ENCODE measurements at places on chromosomes 3 and 15. TPM values are rescaled to one million over a fixed set of nuclear protein-coding genes. Genes with fewer than 3 reads are reported as not detected.
A peak's percentile ranks its signal among the peaks of the same experiment; 100 is the strongest.

DNA sequence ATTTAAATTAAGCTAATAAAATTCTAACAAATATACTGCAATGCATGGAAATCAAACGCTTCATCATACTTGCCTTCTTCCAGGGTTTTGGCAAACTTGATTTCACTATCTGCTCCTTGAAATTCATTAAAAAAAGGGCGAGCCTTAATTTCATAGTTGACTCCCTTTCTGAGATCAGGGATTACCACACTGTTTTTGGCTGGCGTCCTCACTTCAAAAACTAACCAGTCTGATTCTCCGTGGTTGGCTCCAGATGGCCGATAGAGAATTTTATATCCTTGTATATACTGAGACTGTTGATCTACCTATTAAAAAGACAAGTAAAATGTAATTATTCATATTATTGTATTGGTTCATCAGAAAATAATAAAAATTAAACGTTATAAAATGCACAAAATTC, 1106.8 kb downstream of the ROBO1 start:
- no peak for DNase-seq

- no peak for DNase-seq
Observed at GRCh38 chr3:15375461-15376000, 43.1 kb upstream of the SH3BP5 start.

DNA sequence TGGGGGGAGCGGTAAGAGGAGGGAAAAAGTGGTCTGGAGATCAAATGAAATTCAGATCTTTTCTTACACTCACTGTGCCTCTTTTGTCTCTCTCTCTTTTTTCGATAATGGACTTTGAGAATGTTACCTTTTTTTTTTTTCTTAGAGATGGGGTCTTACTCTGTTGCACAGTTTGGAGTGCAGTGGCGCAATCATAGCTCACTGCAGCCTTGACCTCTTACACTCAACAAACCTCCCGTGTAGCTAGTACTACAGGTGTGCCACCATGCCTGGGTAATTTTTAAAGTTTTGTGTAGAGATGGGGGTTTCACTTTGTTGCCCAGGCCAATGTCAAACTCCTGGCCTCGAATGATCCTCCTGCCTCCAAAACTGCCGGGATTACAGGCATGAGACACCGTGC, 15.6 kb downstream of the ABHD5 start:
- DNase-seq = no peak

- DNase-seq = no peak
Observed at GRCh38 chr15:45550436-45550835, 27.9 kb upstream of the SLC30A4 start.

DNA sequence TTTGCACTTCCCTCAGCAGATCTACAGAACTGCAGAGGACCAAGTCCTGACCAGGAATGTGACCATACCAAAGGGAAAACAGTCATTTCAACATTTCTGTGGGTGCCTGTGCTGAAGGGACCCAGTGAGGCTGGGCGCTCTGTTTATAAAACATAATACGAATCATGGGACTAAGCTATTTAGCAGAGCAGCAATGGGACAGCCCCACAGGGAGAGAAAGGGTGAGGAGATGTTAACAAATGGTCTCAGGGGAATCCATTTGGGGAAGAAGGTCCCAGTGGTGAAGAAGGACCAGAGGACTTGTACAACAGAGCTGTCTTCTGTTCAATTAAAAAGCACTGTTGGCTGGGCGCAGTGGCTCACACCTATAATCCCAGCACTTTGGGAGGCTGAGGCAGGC, 1025.4 kb downstream of the FHIT start:
- DNase-seq = peak; percentile 3

The GLDN gene
- total RNA-seq = 0.59 TPM

GRCh38 chr3:150168698-150169097, 198.0 kb upstream of the PFN2 start:
- no peak for DNase-seq

DNA sequence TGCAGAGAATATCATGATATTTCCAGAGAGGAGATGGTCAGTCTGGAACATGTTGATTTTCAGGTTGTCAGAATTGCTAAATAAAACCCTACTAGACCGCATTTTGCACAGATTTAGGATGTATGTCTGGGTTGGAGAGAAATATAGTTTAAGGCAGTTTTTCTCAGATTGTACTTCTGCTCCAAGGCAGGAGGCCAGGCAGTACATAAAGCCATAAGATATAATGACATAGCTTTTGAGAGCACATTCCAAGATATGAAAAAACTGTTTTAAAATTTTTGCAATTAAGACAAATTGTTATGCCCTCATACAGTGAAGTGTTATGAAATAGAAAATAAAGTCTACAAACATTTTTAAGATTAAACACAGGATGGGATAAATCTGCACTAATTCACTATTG, 301.8 kb upstream of the CBLB start:
- DNase-seq = no peak

The ISLR2 gene
- total RNA-seq = not detected

GRCh38 chr3:120560304-120561250, 35.6 kb upstream of the NDUFB4 start:
- no peak for DNase-seq

GRCh38 chr3:125694761-125695294, 99.5 kb upstream of the OSBPL11 start:
- DNase-seq = no peak

- no peak for DNase-seq
Observed at GRCh38 chr15:76791511-76791910, 113.6 kb downstream of the SCAPER start.

DNA sequence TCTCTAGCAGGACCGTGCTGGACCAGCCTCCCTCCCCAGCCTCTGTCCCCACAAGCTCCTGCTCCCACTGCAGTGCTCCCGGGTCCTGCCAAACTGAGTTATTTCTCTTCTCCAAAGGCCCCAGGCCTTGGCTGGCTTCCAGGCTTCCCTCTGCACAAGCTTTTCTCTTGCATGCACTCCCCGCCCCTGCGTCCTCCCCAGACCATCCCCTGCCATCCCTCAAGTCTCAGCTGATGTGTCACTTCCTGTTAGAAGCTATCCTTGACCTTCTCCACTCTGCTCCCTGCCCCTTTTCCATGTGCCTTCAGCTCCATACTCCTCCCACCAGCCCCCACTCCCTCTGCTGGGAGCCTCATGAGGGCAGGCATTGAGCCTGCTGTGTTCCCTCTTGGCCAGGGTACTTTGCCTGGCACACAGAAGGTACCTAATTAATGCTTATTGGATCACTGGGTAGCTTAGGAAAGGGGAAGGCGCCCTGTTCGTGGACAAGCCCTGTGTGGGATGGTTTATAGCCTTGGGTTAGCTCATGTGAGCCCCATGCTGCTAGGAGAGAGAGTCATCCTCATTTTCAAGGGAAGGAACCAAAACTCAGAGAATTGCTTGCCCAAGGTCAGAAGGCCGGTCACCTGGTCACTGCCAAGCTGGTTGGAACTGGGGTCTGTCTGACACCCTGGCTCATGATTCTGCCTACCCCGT, 56.4 kb downstream of the FEM1B start:
- DNase-seq = no peak

The XYLB gene
- 12.4 TPM for total RNA-seq

The MFGE8 gene
- total RNA-seq = 209 TPM

The ERICH6 gene
- total RNA-seq = under 0.01 TPM

GRCh38 chr15:42719043-42719442, 17.9 kb downstream of the CDAN1 start:
- no peak for DNase-seq

DNA sequence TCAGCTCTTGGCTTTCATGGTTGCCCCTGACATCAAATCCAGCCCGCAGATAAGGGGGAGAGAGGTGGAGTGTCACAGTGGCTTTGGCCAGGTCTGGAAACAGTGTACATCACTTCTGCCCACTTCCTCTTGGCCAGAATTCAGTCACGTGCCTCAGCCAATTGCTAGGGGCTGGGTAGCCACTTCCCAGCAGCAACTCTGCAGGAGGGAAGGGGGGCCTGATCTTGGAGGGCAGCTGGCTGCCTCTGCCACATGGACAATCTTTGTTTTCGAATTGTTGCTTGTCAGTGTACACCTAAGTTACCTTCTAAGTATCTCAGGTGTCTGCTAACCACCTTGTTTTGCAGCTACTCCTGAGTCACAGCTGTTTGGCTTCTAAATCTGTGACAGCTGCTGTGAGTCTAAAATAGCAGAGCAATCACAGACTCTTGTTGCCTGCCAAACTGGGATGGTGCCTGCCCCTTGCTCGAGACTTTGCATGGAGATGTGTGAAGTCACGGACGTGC, 41.0 kb upstream of the LIMD1 start:
- no peak for DNase-seq

The LYZL4 gene
- not detected for total RNA-seq

The SCN5A gene
- total RNA-seq = under 0.01 TPM

- DNase-seq = no peak
Observed at GRCh38 chr3:185726254-185726967, 98.4 kb downstream of the IGF2BP2 start.

DNA sequence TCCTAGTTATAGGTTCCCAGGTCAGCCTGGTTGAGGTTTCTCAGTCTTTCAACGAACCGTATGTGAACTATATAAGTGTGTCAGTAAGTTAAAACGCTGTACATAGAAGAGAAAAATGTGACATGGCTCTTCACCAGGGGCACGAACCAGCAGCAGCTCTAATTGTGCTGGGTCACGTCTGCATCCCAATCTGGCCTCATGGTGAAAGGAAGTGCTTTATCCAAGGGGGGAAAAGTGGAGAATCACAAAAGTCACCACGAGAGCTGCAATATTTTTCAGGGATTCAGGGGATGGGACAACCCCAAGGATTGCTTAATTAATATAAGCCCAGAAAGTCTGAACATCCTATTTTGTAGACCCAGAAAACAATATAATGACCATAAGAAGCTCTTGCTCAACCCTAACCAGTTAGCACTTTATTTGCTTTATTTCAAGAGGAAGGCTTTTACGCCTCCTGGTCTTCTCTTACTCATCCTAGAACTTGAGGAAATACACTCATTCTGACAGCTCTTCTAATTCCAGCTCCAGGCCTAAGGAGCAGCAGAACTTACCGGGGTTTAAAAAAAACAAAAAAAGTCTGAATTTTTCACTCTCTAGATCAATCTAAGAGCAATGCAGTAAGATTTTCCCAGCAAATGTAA, 16.5 kb downstream of the ANXA2 start:
- DNase-seq = peak; percentile 77

DNA sequence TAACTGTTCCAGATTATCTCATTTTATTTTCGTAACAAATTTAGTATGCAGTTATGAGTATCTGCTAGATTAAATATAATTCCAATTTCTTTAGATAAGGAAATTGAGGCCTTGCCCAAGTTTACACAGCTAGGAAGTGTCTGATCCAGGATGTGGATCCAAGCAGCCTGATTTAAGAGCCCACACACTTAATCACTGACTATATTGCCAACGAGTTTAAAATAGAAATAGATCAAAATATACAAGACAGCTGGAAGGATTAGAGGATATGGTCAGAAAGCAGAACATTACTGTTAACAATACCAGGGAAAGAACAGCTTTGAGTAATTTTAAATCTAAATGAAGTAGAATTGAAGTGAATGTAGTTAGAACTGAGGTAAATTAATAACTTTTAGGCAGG, 215.2 kb downstream of the C3orf38 start:
- no peak for DNase-seq

DNA sequence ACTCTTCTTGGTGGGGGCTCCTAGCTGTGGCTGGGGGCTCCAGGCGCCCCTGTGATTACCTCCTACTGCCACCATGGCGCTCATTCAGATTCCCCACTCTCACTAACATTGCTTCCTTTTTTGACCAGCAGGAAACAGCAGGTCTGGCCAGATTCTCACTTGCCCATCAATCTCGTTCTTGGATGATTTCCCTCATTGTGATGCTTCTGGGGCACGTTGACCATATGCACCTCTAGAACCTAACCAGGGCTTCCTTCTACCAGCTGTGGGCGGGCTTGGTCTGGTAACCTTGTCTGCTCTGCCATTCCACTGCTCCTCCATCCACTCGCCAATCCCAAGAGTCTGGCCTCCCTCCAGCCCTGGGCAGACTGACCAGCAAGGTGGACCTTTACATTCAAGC, 35.9 kb upstream of the PTPN23 start:
- DNase-seq = no peak

The TEX9 gene
- 12.7 TPM for total RNA-seq

DNA sequence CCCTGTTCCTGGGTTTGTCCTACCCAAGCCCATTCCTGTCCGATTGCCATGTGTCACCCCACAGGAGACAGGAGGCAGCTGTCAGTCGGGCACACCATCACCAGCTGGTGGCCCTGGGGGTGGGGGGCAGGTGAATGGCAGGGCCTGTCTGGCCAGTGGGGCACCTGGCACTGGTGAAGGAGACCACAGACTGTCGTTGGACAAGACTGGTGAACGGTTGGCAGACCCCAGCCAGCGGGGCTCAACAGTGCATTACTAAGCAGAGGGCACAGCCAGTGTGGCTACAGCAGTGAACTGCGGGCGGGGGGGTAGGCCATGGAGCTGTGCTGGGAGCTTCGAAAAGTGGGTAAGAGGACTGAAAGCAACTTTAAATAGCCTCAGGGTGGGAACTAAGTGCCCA, 2.1 kb downstream of the SEMA7A start:
- DNase-seq = peak; percentile 92

The TRMT10C gene
- total RNA-seq = 25.0 TPM

GRCh38 chr15:32803631-32804030, 85.8 kb downstream of the GREM1 start:
- no peak for DNase-seq

GRCh38 chr15:40766194-40766815, 2.4 kb downstream of the GCHFR start:
- DNase-seq = peak; percentile 90

GRCh38 chr3:32438596-32439344, 47.1 kb downstream of the CMTM7 start:
- DNase-seq = peak; percentile 19

DNA sequence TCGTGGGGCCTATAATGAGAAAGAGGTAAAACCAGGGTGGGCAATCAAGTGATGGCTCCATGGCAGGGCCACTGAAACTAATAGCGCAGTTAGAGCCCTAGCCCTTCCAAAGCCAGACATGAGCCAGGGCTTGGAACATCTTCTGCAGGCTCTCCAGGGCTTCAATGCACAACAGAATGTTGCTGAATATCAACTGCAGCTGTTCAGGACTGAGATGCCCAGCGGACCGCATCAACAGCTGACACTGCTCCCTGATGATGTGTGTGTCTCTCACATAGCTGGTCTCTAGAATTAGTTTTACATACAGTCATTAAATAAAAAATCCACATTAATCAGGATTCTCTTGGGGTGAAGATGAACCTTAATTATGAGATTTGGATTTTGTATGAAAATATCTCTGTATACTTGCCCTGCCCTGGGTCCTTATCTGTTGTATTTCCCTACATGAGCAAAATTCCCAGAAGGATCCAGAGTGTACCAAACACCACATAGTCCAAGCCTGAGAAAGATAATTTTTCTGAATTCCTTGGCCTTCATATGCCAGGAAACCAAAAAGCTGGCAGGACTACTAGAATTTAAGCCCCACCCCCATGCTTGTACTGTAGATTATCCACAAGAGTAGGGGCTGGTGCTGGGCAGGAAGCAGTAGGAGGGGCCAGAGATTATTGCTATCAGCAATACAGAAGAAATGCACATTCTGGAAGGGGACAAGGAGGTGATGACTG, 7.7 kb upstream of the GOLGB1 start:
- peak; percentile 9 for DNase-seq

The TGM5 gene
- not detected for total RNA-seq
